ENCODE measurements at places on chromosomes 16 and 17.
A peak's percentile ranks its signal among the peaks of the same experiment; 100 is the strongest.

- no peak for DNase-seq
- peaks cover 72% of the 10 kb centered on the region for H3K36me3 ChIP-seq
- H3K4me1 ChIP-seq = peaks cover 70% of the 10 kb centered on the region
- peak overlapping the region; percentile 93 for H3K4me3 ChIP-seq
Measured at GRCh38 chr17:28744972-28745785, 1.4 kb downstream of the TRAF4 start.

DNA sequence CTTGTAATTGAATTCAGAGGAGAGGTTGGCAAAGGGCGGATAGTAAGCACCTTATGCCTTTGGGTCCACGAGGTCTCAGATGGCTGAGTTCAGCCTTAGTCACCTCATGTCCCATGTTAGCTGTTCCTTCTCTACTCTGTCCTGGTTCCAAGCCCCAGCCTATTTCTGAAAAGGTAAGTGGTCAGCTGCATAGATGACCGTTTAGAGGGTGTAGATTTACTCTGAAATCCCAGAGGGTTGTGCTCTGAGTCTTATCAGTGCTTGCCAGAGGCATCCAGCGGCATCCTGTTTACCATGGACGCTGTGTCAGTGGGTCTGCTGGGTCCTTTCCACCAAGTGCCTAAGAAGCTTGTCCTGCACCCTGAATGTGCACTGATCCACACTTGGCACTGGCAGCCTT, 1.9 kb downstream of the ZNF778 start:
- H3K27ac ChIP-seq = peak overlapping the region; percentile 50
- peak overlapping the region; percentile 58 for H3K4me3 ChIP-seq
- peaks cover 32% of the 10 kb centered on the region for H3K36me3 ChIP-seq
- no peak for DNase-seq
- peaks cover 19% of the 10 kb centered on the region for H3K4me1 ChIP-seq
- H3K27me3 ChIP-seq = no peaks in the 10 kb centered on the region

- no peaks in the 10 kb centered on the region for H3K4me1 ChIP-seq
- H3K27ac ChIP-seq = no peak overlapping the region
- no peaks in the 10 kb centered on the region for H3K27me3 ChIP-seq
- no peak for DNase-seq
Measured at GRCh38 chr16:51450909-51451308, 299.8 kb upstream of the SALL1 start.

GRCh38 chr16:59683709-59684108, 949.6 kb upstream of the GOT2 start:
- H3K36me3 ChIP-seq = no peaks in the 10 kb centered on the region
- no peak overlapping the region for H3K27ac ChIP-seq
- H3K4me3 ChIP-seq = no peak overlapping the region
- no peak for DNase-seq

DNA sequence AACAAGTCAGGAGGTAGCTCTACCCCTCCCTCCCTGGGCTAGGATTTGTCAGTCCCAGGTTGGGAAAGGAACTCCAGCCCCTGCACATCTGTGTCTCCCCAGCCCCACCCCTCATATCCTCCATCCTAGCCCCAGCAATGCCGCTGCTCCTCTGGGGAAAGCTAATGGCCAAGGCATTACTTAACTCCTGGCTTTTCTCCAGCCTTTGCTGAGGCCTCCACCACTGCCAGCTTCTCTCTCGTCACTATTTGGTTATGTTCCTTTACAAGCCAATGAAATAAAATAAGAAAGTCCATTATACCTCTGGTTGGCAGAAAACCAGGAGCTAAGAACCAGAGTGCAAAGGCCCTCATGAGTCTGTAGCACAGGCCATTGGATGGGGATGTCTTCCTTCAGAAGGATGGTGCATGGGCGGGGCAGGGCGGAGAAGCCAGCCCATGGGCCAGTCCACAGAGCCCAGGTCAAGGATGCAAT, 171.0 kb downstream of the CCDC182 start:
- peaks cover 18% of the 10 kb centered on the region for H3K4me1 ChIP-seq
- H3K27ac ChIP-seq = no peak overlapping the region
- peaks cover 3% of the 10 kb centered on the region for H3K36me3 ChIP-seq
- H3K4me3 ChIP-seq = no peak overlapping the region
- no peaks in the 10 kb centered on the region for H3K27me3 ChIP-seq
- no peak for DNase-seq

DNA sequence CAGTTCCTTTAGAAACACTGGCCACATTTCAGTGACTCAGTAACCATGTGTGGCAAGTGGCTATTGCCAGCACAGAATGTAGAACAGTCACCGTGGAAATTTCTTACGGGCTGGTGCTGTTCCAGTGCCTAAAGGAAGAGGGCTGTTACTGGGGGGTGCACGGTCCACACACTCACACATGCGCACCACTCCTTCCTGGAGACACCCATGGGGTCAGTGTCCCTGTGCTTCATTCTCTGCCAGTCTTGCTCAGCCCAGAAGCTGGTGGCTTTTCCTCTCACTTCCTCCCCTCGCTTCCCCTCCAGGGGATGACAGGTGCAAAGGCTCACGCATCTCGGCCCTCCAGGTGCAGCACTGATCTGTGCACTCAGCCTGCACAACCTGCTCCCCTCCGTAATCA, 115.6 kb downstream of the CCDC182 start:
- no peaks in the 10 kb centered on the region for H3K27me3 ChIP-seq
- peaks cover 31% of the 10 kb centered on the region for H3K36me3 ChIP-seq
- peak overlapping the region; percentile 83 for H3K27ac ChIP-seq

GRCh38 chr17:39979893-39980350, 685 bp upstream of the PSMD3 start:
- peaks cover 36% of the 10 kb centered on the region for H3K4me1 ChIP-seq
- peaks cover 2% of the 10 kb centered on the region for H3K27me3 ChIP-seq
- peak overlapping the region; percentile 96 for H3K4me3 ChIP-seq
- H3K36me3 ChIP-seq = peaks cover 29% of the 10 kb centered on the region

DNA sequence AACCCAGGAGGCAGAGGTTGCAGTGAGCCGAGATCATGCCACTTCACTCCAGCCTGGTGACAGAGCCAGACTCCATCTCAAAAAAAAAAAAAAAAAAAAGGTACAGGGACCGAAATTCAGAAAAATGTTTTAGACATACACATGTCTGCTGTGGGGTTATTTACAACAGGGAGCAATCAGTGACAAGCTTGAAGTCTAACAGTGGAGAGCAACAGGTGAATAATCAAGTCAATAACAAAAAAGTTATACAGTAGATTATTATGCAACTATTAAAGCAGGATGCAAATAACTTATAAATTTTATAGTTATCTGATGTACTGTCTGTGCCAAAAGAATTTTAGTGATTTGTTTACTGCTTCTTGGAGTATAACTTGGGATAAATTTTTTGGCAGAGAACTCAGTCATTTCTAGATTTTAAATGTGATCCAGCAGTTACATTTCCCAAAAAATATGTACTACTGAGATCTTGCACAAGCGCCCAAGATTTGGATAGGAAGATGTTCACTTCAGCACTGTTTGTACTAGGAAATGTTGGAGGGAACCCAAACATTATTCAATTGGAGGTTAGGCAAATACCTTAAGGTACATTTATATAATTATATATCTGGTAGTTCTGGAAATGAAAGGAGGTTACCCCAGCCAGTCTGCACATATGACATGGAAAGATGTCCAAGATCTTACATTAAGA, 34.1 kb downstream of the EEF2K start:
- DNase-seq = no peak
- peaks cover 12% of the 10 kb centered on the region for H3K36me3 ChIP-seq
- no peak overlapping the region for H3K27ac ChIP-seq
- peaks cover 20% of the 10 kb centered on the region for H3K4me1 ChIP-seq
- no peaks in the 10 kb centered on the region for H3K27me3 ChIP-seq

DNA sequence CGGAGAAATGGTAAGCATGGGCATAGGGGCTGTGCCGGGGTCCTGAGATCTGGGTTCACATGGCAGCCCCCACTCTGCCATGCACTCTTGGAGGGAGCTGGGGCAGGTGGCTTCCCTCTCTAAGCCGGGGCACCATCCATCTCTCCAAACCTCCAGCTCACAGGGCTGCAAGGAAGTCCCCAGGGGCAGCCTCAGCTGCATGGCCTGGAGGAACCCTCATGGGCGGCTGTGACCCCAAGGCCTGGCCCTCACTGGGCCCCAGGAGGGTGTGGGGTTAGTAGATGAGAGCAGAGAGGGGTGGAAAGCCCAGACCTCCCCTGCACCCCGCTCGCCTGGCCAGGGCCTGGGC, 2.6 kb downstream of the CTRB2 start:
- H3K27ac ChIP-seq = no peak overlapping the region
- H3K4me3 ChIP-seq = no peak overlapping the region
- peaks cover 14% of the 10 kb centered on the region for H3K4me1 ChIP-seq
- H3K27me3 ChIP-seq = peaks cover 27% of the 10 kb centered on the region
- DNase-seq = no peak

DNA sequence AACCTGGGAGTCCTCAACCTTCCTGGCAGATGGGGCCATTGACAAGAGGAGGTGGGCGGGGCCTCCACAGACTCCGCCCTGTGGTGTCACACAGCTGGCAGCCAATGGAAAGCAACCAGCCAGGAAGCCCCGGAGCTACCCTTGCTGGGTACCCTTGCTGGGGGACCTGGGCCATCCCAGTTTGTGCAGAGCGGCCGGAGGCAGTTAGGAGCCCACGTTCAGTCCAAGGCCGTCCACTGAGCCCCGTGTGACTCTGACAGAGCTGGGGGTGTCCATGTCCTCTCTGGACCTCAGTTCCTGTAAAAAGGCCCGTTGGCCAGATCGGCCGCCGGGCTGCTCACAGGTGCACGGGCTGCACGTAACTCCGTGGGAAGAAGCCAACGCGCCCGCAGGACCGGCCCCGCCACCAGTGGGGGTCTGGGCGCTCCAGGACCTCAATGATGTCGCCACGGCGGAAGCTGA, 17.1 kb upstream of the FAM83G start:
- peaks cover 51% of the 10 kb centered on the region for H3K36me3 ChIP-seq
- H3K27ac ChIP-seq = peak overlapping the region; percentile 18
- H3K4me3 ChIP-seq = no peak overlapping the region
- DNase-seq = no peak

GRCh38 chr16:7440886-7441400, 108.3 kb downstream of the RBFOX1 start:
- no peaks in the 10 kb centered on the region for H3K4me1 ChIP-seq
- H3K4me3 ChIP-seq = no peak overlapping the region
- no peak for DNase-seq
- H3K27me3 ChIP-seq = no peaks in the 10 kb centered on the region
- H3K36me3 ChIP-seq = no peaks in the 10 kb centered on the region
